Calu3 (cell line): ENCODE measurements at places on chromosomes 7 and 10.

DNA sequence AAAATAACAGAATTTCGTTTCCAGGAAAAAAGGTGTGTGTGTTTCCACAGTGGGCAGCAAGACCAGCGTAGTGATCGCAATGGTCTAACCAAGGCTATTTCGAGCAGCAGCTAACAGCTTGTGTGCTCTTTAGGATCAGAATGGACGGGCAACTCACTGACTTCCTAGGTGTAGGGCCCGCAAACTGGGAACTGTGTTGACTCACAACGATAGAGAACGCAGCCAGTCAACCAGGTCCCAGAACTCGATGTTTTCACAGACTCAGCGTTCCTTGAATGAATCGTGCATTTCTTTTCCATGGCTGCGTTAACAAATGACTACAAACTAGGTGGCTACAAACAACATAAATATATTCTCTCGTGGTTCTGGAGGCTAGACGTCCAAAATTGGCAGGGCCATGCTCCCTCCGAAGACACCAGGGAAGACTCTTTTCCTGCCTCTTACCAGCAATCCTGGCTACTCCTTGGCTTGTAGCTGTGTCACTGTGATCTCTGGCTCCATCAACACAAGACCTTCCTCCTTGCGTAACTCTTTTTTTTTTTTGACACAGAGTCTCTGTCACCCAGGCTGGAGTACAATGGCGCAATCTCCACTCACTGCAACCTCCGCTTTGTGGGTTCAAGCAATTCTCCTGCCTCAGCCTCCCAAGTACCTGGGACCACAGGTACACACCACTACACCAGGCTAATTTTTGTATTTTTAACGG lies 39.1 kb downstream of the PODXL start:
- no peak for DNase-seq

DNA sequence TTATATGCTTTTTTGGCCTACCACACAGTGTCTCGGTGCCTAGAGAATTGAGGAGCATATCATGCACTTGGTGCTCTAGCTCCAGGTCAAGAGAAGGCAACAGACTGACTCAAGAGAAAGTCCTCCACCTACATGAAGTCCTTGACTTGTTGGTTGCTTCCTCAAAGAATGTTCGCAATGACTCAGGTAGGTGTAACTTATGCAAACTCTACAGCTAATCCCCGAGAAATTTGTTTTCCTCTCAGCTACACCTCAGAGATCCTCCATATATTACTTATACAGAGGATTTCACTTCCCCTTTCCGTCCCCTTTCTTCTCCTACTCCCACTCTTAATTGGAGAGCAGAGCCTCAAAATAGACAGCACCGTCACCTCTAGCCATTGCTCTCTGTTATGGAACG lies 1013.1 kb downstream of the KCNMA1 start:
- no peak for DNase-seq

DNA sequence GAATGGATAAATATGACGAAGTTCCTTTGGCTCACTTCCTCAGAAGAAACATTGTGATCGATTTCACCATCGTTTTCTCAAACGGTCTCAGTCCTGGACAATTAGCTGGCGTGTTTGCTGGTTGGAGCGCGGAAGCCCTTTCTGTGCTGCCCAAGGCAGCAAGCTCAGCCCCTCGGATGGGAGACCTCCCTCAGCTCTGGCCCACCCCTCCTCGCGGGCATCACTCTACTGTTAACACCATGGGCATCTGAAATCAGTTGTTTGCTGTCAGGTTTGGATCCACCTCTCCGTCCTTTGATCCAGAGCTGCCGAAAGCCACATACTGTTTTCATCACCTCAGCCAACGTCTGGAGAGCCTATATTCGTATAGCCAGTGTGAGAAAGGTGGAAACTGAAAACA lies 68.2 kb downstream of the C10orf143 start:
- DNase-seq = no peak

DNA sequence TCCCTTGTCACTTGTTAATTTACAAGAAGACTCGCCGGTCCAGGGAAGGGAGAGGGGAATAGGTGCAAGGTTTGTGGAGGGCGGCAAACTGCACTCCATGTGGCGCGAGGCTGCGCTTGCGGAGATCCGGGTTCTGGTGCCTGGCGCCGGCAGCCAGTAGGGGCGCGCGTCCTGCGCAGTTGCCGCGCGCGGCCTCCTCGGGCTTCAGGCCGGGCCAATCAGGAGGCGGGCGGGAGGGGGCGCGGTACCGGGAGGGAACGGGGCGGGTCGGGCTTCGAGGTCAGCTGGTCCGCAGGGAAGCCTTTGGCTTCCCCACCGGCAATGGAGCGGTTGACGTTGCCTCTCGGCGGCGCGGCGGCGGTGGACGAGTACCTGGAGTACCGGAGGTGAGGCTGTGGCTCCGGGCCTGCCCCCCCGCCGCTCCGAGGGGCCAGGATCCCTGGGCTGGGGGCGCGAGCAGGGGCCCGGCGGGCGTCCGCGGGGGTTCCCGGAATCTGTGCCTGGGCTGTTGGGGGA lies at the start of gene FAM221A:
TSS of gene FAM221A (plus strand) at position 302 of the 516 bp plus-strand sequence. CDS start at position 322, 20 bp downstream.
- DNase-seq = peak; percentile 95

GRCh38 chr10:117550076-117550475 lies 7.5 kb downstream of the EMX2 start:
- DNase-seq = no peak

DNA sequence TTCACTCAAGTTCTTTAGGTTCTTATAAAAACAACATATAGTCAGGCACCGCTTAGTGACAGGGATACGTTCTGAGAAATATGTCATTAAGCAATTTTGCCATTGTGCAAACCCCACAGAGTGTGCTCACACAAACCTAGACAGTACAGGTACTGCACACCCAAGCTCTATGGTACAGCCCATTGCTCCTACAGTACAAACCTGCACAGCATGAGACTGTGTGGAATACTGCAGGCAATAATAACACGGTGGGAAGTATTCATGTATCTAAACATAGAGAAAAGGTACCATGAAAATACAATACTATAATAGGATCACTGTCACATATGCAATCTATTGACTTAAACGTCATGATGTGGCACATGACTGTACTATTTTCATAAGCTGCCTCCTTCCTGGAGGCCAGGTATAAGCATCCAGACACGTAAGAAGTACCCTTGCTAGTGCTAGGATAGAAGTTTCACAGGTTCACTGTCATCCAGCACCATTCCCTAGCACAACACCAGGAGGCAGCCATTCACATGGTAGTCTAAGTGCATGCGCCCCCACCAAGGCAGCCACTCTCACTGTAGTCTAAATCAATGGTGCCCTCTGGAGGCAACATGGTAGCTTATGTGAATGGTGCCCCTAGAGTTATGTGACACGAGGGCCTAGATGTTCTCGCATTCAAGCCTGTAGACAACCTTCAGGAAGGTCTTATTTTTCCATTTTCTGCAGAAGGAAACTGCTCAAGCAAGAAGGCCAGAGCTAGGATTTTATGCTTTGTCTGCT lies 98.5 kb downstream of the ARHGAP22 start:
- DNase-seq = peak; percentile 51

- DNase-seq = no peak
Measured at GRCh38 chr10:77710081-77710551, 72.5 kb upstream of the KCNMA1 start.

DNA sequence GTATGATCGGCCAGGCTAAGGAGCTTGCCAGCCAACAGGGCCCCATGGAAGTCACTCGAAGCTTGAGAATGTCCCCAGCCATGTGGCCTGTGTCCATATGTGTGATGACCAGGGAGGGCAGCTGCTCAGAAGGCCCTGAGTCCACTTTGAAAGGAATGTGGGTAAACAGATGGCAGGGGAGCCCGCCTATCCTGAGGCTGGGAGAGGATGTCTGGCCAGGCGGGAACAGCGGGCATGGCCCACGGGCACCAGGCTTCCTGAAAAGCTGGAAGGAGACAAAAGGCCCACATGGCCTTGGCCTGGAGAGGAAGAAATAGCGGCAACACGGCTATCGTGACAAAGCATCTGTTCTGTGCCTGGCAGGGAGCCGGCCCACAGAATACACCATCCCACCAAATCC lies 137.9 kb upstream of the PPIF start:
- DNase-seq = no peak

GRCh38 chr7:151757274-151757673 lies 119.6 kb downstream of the PRKAG2 start:
- DNase-seq = no peak

DNA sequence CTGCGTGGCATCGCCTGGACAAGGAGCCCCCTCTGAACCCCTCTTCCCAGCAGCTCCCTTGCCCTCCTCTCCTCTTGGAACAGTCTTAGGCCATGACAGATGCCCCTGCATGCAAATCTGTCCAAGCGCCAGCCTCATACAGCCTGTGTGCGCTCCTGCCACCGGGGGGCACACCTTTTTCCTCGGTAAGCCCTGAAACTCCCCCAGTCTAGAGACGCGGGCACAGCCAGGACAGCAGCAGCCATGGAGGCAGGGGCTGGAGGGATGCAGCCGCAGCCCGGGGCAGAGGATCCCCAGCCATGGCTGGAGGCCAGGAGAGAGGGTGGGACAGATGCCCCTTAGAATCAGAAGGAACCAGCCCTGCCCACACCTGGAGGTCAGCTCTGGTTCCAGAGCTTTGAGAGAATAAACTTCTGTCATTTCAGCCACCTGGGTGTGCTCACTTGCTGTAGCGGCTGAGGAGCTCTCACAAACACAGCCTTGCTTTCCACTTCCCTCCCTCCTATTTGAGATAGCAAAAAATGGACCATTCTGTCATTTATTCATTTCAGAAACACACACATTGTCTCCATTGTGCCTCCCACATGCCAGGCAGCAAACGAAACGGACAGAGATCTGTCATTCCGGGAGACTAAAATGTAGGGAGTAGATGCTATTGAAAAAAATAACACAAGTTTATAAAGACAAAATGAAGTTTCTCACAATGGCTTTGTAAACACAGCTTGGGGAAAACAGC lies 241.5 kb downstream of the WDR37 start:
- no peak for DNase-seq

- no peak for DNase-seq
Measured at GRCh38 chr10:58262766-58263165, 4.9 kb downstream of the IPMK start.

DNA sequence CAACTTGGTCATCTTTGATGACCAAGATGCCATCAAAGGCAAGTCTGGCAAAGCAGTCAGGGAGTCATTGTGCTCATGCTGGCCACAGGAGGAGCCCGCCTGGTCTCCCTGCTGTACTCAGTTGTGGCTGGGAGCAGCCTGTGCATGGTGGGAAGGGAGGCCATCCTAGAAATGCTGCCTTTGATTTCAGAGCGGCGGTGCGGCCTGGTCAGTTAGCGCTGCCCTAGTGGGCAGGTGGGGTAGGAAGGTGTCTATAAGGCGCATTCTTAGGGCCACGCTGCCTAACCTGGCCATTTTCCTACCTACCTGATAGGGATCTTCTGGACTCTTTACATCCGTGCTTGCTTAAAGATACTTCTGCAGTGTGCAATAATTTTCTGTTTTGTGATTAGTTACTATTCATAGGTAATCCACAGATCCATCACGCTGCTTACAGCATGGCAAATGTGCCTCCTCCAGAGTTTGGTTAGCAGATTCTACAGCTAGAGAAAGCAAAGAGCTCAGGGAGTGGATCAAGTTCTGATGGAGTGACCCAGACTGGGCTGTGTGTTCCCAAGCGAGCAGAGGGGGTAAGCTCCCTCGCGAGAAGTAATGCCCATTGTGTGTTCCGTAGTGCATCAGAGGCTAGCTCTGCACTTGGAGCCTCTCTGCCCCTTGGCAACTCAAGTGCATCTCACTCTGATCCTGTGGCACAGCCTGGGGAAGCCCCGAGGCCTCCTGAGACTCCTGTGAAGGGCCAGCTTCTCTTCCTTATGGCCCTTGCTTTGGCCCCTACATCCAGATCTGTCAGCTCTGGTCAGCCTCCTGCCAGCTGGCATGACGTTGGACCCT lies 970.1 kb upstream of the ZNF722 start:
- no peak for DNase-seq

DNA sequence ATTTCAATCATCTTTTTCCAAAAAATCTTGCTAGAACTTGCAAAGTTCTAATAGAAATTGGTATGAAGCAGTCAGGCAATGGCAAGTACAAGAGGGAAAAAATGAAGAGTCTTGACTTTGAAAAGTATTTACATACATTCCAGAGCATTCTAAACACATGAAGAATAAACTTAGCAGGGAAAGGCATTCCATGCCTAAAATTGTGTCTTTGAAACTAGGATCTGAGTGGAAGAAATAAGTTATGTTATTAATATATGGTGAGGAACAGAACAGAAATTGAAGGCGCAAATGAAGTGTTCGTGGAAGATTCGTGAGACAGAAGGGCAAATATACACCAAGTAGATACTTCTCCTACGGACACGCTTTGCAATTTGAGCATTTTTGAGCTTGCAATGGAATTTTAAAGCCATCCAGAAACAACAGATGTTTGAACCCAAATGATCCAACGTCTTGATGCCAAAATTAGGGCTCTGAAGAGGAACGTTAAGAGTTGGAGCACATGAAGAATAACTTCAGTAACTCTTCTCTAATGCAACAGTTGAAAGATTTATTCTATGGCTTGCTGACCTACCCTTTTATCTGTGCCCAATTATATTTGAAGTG lies 40.6 kb upstream of the SEPTIN7 start:
- DNase-seq = no peak

DNA sequence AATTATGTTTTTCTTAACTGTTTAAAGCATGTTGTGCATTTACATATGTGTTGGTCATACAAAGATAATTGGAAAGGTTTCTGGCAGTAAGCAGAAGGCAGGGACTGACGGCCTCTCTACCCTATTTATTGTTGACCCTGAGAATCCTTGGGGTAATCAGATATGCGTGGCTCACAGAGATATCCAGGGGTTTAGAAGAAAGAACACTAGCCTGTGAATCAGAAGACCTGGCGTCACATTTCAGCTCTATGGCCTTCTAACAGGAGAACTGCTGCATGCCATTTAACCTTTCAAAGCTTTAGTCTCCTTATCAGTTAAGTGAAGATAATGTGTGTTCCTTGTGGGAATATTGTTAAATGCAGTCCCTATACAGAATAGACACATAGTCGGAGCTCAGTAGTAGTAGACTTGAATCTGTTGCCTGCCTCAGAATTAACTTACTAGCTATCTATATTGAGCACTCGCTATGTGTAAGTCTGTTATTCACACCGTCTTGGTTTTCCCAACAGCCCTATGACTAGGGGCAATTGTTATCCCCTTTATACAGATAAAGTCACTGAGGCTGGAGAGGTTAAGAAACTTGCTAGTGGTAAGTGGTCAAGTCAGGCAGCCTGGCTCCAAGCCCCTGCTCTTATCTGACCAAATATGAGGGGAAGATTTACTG lies 129.6 kb upstream of the ANKRD1 start:
- no peak for DNase-seq

DNA sequence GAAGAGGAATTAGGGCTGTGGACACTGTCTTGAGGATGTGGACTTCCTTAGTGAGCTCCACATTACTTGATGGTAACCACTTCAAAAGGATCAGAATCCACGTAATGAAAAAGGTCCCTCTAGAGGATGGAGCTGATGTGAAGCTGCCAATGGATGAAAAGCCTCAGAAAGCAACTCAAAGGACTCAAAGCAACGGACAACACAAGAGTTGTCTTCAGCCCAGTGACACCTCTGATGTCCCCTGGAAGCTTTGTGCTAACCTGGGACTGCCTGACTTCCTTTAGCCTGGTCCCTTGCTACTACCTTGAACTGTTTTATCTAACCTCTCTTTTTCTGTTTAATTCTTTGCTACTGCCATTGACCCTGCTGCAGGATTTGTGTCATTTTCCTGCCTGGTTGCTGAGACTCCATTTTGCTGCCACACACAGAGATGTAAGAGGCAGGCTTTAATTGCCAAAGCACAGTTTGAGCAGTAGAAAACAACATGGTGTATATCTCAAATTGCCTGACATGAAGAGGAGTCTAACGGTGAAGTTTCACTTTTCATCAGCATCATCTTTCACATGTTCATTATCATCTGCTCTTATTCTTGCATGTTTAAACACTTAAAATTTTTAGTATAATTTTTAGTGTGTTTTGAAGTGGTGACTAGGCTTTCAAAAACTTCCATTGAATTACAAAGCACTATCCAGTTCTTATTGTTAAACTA lies 11.1 kb upstream of the SGCE start:
- no peak for DNase-seq
